ENCODE measurements at places on chromosomes 4 and X.

DNA sequence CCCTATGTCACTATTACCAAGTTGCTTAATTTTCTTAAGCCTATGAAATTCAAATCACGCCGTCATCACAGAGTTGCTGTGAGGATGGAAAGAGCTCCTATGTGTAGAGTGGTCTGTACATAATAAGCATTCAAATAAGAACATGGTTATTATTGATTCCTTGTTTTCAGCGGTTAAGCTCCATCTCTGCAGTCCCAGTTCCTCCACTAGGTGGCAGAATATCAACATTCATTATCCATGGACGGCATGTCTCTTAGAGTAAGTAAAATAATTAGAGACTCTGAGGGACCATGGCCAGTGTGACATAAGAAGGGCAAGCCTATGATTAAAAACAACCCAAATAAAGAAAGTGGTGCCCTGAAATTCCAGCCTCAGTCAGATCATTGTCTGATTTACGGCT, 132.5 kb upstream of the NHS start:
- DNase-seq: peak; percentile 24

GRCh38 chrX:10045327-10046000, 78.3 kb downstream of the CLDN34 start:
- DNase-seq: no peak

DNA sequence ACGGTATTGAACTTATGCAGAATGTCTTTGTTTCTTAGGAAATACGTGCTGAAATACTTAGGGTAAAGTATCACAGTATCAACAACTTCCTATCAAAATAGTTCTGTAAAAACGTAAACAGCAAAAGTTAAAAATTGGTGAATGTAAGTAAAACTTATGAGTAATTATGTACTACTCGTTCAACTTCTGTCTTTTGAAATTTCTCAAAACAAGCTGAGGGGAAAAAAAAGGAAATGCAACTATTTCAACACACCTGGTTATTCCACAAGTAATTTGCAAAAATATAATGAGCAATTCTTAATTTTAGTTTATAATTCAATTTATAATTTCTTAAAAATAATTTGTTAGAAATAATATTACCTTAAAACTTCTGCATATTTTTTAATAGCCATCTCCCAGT, 8.3 kb downstream of the PPID start:
- DNase-seq: no peak

GRCh38 chr4:132827522-132827921, 321.6 kb upstream of the PCDH10 start:
- DNase-seq: no peak

DNA sequence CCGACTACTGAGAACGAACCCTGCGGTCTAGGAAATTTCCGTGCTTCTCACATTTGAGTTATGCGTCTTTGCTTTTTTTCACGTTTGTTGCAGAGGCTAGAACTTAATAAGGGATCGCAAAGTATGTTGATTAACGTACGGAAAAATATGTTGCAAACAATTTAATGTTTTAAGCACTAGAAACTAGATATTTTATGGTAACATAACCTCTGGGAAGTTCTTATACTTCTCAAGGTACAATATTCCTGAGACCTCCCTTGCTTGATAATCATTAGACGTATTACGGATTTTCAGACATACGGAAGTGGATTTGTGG, 639 bp upstream of the PRDM5 start:
- DNase-seq: no peak

DNA sequence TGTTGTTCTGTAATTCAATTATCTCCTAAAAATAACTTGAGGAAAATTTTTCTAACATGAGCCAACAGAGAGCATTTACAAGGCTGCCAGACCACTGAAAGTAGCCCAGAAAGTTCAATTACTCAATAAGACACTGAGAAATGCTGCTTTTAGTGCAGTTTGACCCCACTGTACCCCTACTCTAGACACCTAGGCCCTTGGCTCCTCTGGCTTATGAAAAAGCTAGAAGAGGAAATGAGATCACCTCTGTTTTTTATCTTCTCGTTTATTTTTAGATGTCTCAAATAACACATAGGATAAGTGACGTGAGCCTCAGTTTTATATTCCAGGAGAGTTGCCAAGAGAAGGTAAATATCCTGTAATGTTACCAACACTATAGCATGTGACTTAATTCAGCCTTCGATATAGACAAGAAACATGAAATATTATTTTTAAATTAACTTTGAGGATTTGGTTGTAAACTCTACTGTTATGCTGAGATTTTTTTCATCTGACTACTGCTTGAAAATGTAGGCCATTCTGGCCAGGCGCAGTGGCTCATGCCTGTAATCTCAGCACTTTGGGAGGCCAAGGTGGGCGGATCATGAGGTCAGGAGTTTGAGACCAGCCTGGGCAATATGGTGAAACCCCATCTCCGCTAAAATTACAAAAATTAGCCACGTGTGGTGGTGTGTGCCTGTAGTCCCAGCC, 24.4 kb downstream of the TNIP3 start:
- no peak for DNase-seq

- DNase-seq: no peak
Observed at GRCh38 chr4:120037411-120037810, 29.2 kb downstream of the MAD2L1 start.

GRCh38 chr4:82620126-82620735, 58.4 kb upstream of the TMEM150C start:
- no peak for DNase-seq

DNA sequence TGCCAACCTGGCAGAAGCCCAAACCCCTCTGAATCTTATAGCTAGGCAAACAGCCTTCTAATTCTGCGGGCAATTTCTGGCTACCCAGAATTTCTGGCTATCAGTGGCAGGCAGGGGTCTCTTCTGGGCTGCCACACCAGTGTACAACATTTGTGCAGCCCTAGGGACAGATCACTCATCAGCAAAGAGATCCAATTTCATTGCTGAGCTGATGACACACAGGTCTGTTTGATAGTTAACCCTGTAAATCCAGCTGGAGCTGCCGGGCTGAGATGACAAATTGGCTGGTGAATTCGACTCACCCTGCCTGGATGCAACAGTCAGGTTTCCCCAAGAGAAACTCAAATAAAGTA, 2.4 kb downstream of the MID1 start:
- no peak for DNase-seq

GRCh38 chr4:173505924-173506518, 24.0 kb downstream of the HAND2 start:
- DNase-seq: no peak

DNA sequence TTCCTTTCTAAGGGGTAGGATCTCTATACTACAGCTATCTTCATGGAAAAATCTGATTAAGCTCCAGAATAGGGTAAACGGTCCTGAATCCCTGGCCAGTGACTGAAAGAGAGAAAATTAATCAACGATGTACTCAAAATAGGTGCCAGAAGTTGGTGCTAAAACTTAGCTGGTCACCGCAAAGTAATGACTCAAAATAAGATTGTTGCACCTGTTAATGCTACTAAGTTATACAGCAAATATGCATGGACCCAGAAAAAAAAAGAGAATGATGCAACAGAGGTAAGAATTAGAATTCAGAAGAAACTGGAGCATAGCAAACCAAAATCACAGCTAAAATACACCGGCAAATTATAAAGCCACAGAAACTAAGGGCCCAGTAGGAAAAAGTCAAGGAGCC, 239.7 kb upstream of the FAM241A start:
- no peak for DNase-seq

- no peak for DNase-seq
Observed at GRCh38 chrX:107672955-107673378, 44.7 kb downstream of the PRPS1 start.

DNA sequence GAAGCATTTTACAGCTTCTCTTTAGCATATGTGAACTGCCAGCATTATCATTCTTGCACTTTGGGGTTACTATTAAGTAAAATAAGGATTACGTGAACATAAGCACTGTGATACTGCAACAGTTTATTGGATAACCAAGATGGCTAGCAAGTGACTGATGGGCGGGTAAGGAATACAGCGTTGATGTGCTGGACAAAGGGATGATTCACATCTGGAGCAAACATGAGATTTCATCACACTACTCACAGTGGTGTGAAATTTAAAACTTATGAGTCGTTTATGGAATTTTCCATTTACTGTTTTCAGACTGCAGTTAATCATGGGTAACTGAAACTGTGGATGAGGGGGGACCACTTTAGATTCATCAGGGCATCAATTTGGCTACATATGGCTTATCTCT, 16.0 kb downstream of the NBDY start:
- DNase-seq: no peak

GRCh38 chr4:114103908-114104307, 124.5 kb upstream of the ARSJ start:
- DNase-seq: no peak

DNA sequence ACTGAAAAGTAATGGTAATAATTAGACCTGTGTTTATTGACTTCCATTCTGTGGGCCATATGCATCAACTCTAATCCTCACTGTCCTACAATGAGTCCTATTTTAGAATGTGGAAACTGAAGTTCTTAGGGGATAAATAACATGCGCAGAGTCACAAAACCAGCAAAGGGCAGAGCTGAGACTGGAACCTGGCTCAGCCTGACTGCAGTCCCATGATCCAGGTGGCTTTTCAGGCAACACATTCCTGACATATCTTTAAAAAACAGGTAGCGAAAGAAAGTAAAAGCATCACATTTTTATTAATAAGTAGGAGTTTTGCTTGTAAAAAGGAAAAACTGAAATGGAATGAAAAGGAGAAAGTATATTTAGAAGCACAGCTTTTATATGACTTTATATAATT, 34.7 kb upstream of the PRSS48 start:
- no peak for DNase-seq

DNA sequence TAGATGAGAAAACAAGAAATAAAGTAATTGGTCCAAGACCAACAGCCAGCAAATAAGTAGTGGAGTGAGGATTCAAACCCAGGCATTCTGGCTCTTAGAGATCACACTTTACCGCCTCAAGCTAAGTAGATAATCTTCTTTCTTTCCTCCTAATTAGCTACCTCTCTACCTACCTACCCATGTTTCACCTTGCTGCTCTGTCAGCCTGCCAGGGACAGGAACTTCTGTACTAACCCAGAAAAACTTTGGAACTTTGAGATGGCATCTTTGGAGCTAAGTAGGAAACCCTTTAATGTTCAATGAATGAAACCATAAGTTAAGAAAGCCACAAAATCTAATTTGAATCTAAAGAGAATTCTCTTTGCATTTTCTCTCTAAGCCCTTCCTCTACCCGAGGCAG, 145.2 kb downstream of the CHRNA9 start:
- no peak for DNase-seq

DNA sequence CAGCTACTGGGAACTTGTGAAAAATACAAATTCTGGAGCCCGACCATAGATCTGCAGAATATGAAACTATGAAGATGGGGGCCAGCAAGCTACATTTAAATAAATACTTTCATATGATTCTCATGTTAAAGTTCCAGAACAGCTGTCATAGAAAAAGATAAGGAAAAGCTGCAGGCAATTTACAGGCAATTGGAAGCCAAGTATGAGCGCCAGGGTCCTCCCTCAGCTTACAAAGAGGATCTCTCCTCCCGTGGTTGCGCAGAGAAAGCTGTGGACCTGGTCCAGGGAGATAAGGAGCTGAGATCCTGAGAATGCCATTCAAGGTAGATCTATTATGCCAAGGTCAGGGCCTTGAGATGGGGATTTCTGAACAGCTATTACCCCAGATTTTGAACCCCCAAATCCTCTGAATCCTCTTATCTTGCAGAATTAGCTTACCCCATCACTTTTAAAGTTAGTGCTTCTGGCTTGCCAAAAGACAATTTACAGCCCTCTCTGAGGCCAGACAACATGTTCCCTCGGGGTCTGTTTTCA, 25.6 kb upstream of the FRAS1 start:
- no peak for DNase-seq

- DNase-seq: no peak
Observed at GRCh38 chr4:141142423-141142822, 9.2 kb upstream of the RNF150 start.

GRCh38 chrX:71198066-71198465, 25.0 kb upstream of the GJB1 start:
- DNase-seq: no peak

- no peak for DNase-seq
Observed at GRCh38 chr4:72374159-72374558, 194.9 kb downstream of the ADAMTS3 start.

- no peak for DNase-seq
Observed at GRCh38 chr4:83536362-83537272, 709 bp downstream of the GPAT3 start.
